Mucosa of descending colon (tissue), 3 donors: ENCODE measurements at places on chromosomes 3 and 15. TPM values are rescaled to one million over a fixed set of nuclear protein-coding genes. Genes with fewer than 3 reads are reported as not detected.

DNA sequence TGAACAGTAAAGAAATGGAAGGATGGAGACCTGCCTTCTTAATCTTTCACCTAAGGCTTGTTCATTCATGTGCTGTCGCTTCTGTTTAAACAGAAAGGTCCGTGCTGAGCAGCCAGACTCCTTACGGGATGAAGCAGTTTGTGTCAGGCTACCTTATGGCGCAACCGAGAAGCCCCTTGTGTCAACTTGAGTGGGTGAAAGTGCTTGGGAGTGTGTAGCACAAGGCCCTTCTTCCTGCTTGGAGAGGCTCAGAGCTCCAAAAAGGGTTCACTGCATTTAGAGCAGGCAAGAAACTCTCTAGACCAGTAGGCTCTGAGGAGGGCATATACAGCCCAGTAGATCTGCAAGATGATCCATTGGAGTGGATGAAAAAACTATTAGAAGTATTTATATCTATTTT lies 16.0 kb downstream of the CAPN3 start:
- DNase-seq = no peak

GRCh38 chr15:99613481-99613880 lies 47.7 kb downstream of the MEF2A start:
- DNase-seq = no peak

GRCh38 chr3:100954990-100955389 lies 38.2 kb downstream of the ABI3BP start:
- DNase-seq = no peak

DNA sequence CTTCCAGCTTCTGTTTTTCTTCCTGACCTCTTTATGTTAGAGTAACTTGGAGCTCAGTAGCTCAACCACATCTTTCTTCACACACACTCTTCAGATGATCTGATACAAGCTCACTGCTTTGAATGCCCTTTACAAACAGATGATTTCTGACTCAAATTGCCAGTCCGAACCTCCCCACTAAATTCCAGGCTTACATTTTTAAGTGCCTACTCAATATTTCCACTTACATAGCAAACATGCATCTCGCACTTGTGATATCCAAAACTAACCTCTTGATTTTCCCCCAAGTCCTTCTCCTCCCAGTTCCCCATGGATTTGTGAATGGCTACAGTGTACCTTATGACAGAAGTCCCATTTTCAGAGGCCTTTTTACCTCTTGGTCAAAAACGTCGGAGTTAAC lies 139.1 kb downstream of the GBE1 start:
- no peak for DNase-seq

DNA sequence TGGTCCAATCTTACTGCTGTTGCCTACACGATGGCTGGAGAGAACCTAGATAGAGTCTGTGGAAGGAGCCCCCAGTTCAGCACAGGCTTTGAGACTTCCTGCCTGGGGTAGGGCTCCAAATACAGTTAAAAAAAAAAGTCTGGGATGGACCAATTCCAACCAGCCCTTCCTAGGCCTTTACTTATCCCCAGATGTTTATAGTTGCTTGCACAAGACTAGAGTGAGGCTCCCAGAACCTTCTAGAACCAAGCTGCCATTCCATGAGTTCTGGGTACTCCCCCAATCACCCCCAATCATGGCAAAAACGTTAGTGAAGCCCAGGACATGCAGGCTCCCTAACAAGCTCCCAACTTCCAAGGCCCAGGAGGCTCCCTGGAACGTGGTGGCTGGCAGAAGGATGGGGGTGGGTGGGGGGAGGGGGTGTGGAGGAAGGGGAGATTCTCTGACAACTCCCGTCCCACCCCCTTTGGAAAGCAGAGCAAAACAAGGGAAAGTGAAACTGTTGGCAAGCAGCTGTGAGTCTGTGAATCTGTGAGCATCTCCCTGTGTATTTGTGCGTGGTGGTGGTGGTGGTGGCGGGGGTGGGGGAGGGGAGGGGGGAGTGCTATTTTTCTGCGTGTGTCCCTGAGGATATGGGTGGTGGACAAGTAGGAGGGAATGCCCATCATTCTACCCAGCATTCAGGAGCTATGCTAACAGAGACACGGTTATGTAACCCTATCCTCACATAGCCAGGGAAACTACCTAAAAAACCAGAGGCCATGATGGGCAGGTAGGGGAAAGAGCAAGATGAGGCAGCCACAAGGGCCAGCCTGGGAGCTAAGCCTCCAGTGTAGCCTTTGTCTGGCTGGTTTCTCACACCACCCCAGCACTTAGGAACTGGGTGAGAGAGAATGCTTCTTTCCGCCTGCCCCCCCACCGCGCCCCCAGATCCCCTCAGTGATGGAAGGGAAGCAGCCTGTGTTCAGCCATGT lies 2.0 kb downstream of the MST1R start:
- DNase-seq = peak; percentile 25

DNA sequence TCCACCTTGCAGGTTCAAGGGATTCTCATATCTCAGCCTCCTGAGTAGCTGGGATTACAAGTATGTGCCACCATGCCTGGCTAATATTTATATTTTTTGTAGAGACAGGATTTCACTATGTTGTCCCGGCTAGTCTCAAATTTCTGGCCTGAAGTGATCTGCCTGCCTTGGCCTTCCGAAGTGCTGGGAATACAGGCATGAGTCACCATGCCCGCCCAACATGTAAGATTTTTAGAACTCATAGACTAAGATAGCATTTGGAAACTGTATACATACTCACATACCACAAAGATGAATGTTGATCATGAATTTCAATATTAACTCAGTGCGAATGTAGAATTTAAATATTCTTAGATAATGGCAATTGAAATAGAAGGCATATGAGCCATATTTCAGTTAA lies 718.9 kb downstream of the NLGN1 start:
- no peak for DNase-seq

DNA sequence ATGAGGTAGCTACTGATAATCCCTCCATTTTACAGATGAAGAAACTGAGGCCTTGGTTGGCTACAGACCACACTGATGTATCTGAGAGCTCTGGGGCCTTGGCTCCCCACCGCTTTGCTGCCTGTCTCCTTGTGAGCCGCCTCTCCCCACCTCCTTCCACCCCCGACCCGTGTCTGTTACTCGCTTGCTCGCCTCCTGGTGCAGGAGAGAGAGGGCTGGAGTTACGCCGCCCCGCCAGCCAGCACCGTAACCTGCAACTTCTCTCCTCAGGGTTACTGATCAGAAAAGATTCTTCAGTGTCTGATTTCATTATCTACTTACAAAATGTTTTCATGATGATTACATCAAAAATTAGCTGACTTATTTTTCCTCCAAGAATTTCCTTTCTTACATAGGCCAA lies 34.1 kb downstream of the TM2D3 start:
- no peak for DNase-seq

The CDC25A gene
- total RNA-seq = 6.9 TPM

The GABPB1 gene
- 12.3 TPM for total RNA-seq

The EPHB3 gene
- 33.6 TPM for total RNA-seq
